ENCODE measurements at places on chromosomes 2 and 18.

- DNase-seq = no peak
Measured at GRCh38 chr2:68726100-68726499, 8.5 kb upstream of the ARHGAP25 start.

GRCh38 chr2:218290316-218291261 lies 1.7 kb downstream of the TMBIM1 start:
- no peak for DNase-seq

- DNase-seq = peak; percentile 8
Measured at GRCh38 chr2:144330951-144331673, 188.8 kb downstream of the ZEB2 start.

- DNase-seq = no peak
Measured at GRCh38 chr2:38750011-38750890, 910 bp downstream of the SRSF7 start.

DNA sequence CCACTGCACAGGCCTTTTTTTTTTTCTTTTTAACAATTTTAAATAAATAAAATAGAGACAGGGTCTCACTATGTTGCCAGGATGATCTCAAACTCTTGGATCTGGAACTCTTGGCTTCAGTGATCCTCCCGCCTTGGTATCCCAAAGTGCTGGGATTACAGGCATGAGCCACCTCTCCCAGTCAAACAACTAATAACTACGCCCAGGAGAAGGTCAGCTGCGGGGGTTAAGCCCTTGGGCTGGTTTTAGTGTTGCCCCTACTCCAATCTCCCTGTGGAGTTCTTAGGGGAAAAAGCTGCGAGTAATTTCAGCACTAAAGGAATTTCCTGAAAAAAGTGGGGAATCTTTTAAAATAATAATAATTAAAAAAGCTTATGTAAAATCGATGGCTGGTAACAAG lies 96.4 kb upstream of the XPO1 start:
- DNase-seq = no peak

- DNase-seq = no peak
Measured at GRCh38 chr2:217948897-217949296, 53.9 kb downstream of the TNS1 start.

- DNase-seq = peak; percentile 7
Measured at GRCh38 chr18:46916551-46917107, 678 bp downstream of the PIAS2 start.

- no peak for DNase-seq
Measured at GRCh38 chr2:30022444-30023071, 101.2 kb upstream of the ALK start.

DNA sequence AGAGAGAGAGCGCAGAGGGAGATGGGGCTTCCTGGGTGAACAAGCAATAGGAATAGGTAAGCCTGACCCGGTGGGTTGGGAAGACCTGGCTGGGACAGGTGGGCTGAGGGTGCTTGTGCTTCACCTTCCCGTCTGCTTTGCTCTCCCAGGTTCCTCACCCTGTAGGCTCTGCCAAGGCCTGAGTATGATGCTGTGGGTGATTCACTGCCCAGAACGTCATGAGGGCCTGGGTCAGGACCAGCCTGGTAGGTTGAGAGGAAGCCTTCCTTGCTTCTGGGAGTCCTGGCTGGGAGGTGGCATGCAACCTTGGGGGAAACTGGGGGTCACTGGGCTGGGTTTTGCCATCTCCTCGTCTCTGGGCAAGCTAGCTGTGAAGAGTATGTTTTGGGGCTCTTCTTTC lies 220.2 kb upstream of the APCDD1 start:
- no peak for DNase-seq

DNA sequence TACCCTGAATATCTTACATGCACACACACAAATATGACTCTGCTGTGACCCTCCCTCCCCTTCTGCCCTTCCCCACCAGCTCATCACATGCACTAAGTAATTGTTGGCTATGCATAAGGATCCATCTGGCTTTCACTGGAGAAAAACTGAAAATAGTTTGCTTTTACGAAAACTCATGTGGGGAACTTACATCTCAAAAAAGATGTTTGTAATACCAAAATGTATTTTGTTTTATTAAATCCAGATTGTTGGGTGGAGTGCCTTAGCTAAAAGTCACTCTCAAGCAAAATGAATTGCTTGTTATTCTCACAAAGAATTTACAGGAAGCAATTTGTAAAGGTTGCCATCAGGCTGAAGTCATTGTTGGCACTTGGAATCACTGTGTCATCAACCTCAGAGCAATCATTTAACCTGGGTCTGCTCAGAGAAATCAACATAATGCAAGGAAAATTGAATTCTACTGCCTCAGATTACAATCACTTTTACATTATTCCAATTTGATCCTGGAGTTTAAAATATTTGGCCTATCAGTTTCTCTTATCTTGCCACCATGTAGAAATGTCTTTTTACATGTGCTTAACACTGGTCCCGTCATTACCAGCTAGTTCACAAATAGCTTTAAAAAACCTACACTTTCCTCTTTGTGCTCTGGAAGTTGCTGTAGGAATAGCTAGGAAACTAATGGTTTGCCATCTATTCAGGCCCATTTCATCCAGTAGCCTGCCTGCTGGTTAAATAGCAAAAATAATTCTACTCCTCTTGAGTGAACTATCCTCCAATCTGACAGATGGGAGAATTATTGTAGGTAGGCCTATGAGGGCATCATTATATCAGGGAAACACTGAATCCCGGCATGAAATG lies 90.3 kb upstream of the TMEM17 start:
- DNase-seq = no peak

GRCh38 chr18:63997041-63997440 lies 27.2 kb downstream of the SERPINB8 start:
- DNase-seq = no peak

DNA sequence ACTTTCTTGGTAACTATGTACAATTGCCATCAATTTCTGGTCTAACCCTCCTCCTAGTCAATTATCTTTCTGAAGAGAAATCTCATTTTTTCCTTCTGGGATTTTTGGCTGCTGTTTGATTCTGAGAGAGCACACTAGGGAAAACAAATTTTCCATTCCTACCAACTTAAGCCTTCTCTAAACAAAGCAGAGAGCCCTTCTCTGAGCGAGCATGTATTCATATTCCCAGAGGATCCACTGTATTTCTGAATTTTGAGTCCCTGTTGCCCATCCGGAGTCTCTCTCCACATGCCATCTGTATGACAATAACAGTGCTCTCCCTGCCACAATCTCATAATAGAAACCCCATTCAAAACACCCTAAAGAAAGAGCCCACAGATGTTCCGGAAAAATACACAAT lies 78.5 kb downstream of the MAIP1 start:
- DNase-seq = no peak

GRCh38 chr2:39913648-39914461 lies 134.8 kb upstream of the THUMPD2 start:
- no peak for DNase-seq
